Amygdala (tissue), 56 donors: ENCODE measurements at places on chromosomes 2 and 18.

GRCh38 chr2:55590810-55591440, 26.5 kb downstream of the PPP4R3B start:
- DNase-seq = no peak

- no peak for DNase-seq
These were observed 107.7 kb downstream of the SCG2 start for GRCh38 chr2:223494496-223494895.

GRCh38 chr18:2337552-2338141, 233.7 kb downstream of the METTL4 start:
- DNase-seq = no peak

DNA sequence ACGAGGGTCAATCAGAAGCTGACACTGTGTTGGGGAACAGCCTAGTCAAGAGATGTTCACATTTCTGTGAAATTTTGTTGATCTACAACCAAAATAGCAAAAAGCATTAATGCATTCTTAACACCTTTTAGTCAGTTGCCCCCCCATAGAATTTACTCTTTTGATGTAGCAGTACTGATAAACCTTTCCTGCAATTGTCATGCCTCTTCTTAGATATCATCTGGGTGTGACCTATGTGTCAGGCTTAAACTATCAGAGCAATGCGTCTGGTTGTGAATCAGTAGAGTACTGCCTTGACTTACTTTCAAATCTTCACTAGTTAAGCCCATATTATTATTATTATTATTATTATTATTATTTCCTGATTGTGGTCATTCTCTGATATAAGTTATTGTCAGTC, 61.9 kb downstream of the GREB1L start:
- no peak for DNase-seq

GRCh38 chr18:65938592-65939372, 188.0 kb downstream of the CDH7 start:
- no peak for DNase-seq

DNA sequence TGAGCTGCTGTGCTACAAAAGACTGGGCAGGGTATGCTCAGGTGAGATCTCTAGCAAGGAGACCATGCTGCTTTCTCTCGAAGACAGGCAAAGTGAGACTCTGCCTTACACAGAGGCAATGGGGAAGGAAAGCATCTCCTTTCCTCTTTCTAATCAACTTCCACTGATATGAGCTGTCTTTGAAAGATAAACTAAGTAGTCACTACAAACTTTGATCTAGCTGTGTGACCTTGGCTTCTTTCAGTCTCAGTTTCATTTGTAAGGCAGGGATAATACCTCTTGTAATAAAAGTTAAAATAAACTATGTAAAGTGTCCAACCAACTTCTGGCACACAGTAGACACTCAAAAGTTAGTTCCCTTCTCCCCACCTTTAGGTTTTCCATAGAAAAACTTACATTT, 7.5 kb downstream of the CCDC93 start:
- no peak for DNase-seq

DNA sequence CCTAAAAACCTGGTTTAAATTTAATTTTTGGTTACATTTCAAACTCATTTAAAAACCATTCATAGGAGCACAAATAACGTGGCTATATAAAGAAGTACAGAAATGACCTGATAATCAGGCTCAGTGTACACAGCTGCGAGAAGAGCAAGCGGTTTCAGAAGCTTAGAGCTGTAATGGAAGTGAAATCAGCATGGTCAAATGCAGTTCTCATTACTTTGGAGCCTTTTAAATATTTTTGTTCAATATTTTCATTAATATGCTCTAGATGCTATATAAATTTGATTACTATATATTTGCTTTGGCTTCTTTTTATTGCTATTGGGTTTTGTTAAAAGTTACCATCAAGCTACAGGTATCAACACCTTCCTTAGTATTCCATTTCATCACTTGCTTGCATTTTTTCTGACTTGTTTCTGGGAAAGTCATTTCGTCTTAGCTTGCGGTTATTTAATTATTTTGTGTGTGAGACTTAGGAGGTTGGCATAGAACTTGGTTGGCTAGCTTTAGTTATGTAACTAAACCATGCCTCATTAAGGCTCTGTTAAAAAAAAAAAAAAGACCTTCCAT, 58.7 kb downstream of the AFTPH start:
- DNase-seq = no peak

DNA sequence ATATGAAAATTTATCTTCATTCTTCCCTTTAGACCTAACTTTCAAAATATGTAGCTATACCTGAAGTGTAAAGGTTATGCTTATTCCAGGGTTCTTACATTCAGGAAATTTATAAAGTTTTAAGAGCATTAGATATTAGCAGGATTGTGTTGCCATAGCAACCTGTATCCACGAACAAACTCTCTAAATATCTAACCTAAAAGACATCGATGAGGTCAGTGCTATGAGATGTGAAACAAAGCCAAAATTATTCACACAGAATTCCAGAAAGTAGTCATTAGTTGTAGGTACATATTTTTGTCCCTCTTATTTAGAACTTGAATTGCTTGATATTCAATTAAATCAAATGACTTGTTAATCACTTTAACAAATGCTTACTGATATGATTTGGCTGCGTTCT, 705.3 kb downstream of the SOCS6 start:
- DNase-seq = no peak

DNA sequence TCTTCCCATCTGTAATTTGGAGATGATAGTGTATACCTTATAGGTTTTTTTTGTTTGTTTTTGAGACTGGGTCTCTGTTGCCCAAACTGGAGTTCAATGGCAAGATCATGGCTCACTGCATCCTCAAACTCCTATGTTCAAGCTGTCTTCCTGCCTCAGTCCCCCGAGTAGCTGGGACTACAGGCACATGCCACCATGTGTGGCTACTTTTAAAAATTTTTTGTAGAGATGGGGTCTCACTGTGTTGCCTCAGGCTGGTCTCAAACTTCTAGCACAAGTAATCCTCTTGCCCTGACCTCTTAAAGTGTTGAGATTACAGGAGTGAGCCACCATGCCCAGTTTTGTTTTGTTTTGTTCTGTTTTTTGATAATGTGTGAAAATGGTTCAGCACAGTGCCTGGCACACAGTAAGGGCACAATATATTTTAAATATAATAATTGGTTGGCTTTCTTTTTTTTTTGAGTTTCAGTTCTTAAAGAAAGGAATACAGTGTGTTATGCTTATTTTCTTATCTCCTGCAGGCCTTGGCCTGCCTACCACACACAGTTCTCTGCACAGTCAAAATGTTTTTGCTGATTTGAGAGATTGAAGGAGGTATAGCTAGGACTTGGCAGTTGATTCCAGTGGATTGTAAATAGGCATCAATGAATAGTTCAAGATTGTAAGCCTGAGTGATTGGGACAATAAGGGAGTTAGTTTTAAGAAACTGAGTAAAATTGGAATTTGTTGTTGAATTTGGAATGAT, 6.1 kb downstream of the ACTR3 start:
- DNase-seq = no peak

DNA sequence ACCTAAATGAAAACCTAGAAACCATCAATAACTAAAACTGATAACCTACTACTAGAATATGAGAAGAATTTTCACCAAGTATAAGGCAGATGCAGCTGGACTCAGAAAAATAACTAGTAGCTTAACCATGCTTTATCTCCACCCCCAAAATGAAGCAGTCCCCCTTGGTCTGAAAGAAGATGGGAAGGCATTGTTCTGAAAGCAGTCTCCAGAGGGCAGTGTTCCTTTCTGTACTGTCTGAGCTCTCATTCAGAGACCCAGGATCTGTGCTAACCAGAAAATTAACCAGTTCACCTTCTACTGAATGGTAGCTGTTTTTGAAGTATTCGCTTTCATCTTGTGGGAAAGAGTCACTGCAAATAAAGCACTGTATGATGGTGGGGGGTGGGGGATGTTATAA, 273.0 kb downstream of the PDE11A start:
- DNase-seq = no peak

- DNase-seq = no peak
These were observed 1.1 kb downstream of the CASP8 start for GRCh38 chr2:201261471-201261870.

DNA sequence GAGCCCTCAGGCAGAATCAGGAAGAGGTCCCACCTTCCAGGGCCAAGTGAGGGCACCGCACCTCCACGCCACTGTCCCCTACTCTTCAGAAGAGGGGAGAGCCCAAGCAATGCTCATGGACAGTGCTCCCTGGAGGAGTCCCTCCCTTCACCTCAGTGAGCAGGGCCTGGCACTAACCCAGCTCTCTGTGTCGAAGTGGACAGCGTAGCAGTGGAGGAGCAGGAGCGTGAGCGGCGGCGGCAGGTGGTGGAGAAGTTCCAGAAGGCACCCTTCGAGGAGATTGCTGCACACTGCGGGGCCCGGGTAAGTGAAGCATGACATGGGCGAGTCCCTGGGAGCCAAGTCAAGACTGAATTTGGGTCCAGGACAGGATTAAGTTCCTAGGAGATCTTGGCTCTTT, 16.7 kb downstream of the POMC start:
- no peak for DNase-seq

DNA sequence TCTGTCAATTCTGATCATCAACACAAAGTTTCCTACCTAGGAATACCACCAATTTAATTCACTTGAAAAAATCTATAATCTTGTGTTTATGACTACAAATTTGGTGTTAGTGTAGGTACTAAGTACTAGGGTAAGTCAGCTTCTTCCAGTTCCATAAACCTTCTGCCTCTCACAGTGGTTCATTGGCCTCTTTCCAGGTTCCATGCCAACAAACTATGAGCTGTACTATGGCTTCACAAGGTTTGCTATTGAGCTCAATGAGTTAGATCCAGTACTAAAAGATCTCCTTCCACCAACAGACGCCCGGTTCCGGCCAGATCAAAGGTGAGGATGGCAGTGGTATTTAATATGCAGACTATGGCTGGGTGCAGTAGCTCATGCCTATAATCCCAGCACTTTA, 58.8 kb downstream of the PRKRA start:
- no peak for DNase-seq

DNA sequence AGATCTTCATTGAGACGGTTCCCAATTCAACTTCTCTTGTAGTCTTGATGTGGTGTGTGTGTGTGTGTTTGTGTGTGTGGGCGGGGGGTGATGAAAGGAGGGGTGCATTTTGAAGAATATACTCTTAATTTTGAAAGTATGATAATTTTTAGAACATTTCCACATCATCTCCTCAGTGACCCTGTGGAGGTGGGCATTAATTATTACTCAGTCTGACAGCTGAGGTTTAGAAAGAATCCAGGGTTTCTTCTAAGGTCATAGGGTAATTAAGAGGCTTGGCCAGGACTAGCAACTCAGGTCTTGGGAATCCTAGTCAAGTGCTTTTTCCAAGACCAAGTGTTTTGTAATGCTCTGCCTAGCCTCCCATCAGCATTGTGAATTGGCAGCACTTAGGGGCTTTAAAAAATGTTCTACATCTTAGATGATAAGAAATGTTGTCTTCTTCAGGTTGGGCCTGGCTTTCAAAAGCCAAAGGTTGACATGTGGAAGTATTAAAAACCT, 100.5 kb downstream of the SPTBN1 start:
- no peak for DNase-seq

DNA sequence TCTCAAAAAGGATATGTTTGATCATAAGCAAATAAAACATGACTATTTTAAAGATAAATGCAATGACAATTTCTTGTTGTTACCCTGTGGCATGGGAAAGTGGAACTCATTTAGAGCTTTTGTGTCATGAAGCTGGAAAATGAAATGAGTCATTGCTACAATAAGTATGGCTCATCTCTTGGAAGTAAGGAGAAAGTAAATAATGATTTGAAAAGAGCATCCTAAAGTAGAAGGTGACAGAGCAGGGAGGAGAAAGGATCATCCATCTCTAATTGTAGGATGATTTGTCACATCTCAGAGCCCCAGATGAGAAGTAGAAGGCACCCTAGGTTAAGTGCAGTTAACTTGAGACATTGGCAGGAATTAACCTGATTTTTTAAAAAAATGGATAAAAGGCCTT, 200.5 kb downstream of the CPS1 start:
- no peak for DNase-seq

DNA sequence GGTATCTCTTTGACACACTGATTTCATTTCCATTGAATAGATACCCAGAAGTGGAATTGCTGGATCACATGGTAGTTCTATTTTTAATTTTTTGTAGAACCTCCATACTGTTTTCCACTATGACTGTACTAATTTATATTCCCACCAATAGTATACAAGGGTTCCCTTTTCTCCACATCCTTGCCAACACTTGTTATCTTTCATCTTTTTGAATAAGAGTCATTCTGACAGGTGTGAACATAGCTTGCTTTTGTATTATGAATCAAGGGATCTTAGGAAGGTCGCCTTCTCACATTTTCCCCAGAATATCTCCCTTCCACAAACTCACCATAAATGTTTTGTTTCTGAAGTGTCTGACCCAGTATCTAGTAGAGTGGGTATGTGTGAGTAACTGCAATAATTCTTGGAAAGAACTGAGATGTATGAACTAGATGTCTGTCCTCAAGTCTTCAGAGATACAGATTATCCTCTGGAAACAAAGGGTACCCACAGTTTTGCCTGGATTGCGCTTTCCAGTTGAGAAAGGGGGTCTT, 17.1 kb upstream of the SP3 start:
- no peak for DNase-seq

- DNase-seq = no peak
These were observed 13.0 kb downstream of the ZNF236 start for GRCh38 chr18:76835380-76835779.

- DNase-seq = no peak
These were observed 127.8 kb downstream of the MREG start for GRCh38 chr2:215885536-215885935.
